Activated gamma-delta T cell treated with Interleukin-2 at 50 U/mL for 16 hours (primary cell): ENCODE measurements at places on chromosomes 4 and X.

- no peak for DNase-seq
Measured at GRCh38 chrX:124030520-124030919, 69.0 kb downstream of the STAG2 start.

DNA sequence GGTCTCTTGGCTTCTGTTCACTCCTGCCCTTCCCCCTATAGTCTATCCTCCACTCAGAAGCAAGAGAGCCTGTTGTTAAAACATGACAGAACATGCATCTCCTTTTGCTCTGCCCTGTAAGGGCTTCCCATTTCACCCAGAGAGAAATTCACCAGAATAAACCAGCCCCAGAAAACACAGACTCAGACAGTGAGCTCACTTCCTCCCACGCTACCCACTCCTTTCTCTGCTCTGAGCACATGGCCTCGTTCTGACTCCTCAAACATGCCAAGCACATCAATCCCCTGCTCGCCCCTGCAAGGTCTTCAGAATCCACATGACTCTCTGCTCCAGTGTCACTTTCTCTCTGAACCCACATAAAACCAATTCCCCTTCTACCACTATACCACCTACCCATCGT, 50.4 kb downstream of the MID1 start:
- no peak for DNase-seq

DNA sequence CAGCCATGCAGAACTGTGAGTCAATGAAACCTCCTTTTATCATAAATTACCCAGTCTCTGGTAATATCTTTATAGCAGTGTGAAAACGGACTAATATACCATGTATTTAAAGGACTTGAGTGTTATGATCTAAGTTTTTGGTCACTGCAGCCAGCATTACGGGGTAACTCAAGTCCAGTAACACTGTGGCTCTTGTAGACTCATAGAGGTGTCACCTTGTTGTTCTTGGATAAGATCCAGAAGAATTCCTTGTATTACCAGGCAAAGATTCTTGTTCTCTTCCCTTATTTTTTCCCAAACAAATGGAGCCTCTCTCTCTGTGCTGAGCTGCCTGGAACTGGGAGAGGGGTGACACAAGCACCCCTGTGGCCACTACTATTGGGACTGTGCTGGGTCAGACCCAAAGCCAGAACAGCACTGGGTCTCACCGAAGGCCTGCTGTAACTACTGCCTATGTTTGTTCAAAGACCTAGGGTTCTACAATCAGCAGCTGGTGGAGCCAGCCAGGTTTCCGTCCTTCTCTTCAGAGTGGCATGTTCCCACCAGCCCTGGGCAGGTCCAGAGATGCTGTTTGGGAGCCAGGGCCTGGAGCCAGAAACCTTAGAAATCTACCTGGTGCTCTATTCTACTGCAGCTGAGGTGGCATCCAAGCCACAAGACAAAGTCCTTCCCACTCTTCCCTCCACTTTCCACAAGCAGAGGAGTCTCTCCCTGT, 43.7 kb upstream of the MED14 start:
- DNase-seq = no peak

DNA sequence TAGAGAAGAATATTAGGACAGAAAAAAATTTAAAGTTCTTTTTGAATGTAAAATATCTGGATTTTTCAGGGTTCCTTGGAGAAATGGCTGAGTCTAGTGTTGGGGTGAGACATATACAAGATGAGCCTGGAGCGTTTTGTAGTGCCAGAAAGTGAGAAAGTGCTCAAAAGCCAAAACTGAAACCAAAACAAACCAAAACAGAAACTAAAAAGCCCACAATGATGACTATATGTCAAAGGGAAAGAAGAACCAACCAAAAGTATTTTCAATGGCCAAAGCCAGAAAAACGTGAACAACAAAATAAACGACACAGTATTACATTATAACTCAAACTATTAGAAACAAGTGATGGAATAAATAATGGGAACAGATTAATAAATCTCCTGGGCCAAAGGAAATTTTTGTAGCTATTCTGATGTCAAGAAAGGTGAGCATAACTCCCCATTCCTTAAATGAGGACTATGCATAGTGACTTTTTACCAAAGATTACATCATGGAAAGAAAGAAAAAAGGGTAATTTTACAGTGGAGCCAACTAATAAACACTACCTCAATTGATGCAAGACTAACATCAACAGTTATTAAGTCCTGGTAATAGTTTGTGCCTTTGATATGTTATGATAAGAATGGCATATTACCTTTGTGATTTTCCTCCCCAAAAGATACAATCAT, 1137.6 kb downstream of the C4orf33 start:
- no peak for DNase-seq

- DNase-seq = no peak
Measured at GRCh38 chrX:119672426-119672825, 20.5 kb downstream of the SEPTIN6 start.

DNA sequence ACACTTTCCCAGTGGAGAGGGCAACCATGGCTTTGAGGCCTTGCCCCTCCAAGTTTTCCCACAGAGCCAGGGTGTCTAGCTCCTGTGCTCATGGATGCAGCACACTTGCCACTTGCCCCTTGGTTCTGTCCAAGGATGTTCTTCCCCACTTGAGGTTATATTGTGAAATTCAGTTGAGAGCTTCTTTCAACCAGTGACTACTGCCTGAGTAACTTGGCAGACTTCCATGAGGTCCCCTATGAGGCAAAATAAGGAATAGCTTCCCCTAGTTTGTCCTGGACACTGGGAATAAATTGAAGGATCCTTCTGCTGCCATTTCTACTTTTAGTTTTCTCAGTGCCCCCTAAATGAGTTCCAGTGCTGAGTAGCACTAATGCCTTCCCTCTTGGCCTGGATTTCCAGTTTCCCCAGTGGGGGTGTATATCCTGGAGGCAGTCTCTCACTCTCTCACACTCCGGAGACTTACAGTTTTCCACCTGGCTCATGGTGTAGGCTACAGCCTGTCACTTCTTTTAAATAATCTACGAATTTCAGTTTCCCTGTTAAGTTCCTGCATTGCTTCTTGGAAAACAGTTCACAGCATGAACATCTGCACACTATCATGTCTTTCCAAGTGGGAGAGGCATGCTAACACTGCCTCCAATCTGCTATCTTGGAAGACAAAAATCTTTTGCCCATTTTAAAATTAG, 36.4 kb upstream of the ADH4 start:
- no peak for DNase-seq

GRCh38 chrX:134909261-134909660, 81.5 kb upstream of the SMIM10 start:
- DNase-seq = no peak

- DNase-seq = no peak
Measured at GRCh38 chrX:17167915-17168314, 207.1 kb upstream of the NHS start.

- DNase-seq = no peak
Measured at GRCh38 chr4:121582296-121582695, 114.5 kb downstream of the ANXA5 start.

DNA sequence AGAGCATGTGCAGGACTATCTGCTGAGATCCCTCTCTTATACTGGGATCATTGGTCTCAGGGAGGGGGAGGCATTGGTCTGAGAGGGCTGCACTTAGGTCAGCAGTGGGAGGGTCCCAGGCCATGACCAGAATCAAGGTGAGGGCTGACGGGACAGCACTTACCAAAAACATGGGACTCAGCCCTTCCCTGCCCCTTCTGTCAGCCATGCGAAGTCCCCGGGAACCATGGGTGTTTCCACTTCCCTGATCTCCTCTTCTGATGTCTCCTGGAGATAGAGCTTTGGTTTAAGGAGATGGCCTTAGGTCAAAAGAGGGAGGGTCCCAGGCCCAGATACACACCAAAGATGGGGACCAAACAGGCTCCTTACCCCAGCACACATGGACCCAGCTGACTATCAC, 12.9 kb upstream of the HSFX1 start:
- DNase-seq = no peak

- no peak for DNase-seq
Measured at GRCh38 chr4:86831262-86832130, 17.7 kb downstream of the SLC10A6 start.

GRCh38 chr4:90187148-90187884, 60.1 kb downstream of the CCSER1 start:
- DNase-seq = no peak

- no peak for DNase-seq
Measured at GRCh38 chrX:83422836-83423235, 85.3 kb upstream of the POU3F4 start.
